A549 treated with AZD2906 at 1 μM for 4 hours (cell line): ENCODE measurements at places on chromosomes 7 and 10. TPM values are rescaled to one million over a fixed set of nuclear protein-coding genes. Genes with fewer than 3 reads are reported as not detected.

ACBD7 gene
- total RNA-seq, result 1.0 to 1.4 TPM (median 1.2 TPM) in 5 replicates

INHBA gene
- 0.23 to 0.66 TPM (median 0.41 TPM) in 5 replicates for total RNA-seq

GNAT3 gene
- not detected in 5 replicates for total RNA-seq

ADAP1 gene
- total RNA-seq, result 3.2 to 4.2 TPM (median 4.0 TPM) in 5 replicates

HKDC1 gene
- total RNA-seq, result 8.0 to 11.7 TPM (median 9.0 TPM) in 5 replicates

NEUROG3 gene
- total RNA-seq, result not detected in 5 replicates

HHEX gene
- 12.8 to 14.7 TPM (median 13.9 TPM) in 5 replicates for total RNA-seq

MMRN2 gene
- total RNA-seq, result 0.40 to 1.4 TPM (median 0.93 TPM) in 5 replicates

KCNIP2 gene
- total RNA-seq, result 0.35 to 0.60 TPM (median 0.47 TPM) in 5 replicates

UCMA gene
- not detected in 5 replicates for total RNA-seq

IMMP2L gene
- total RNA-seq, result 16.0 to 19.5 TPM (median 18.8 TPM) in 5 replicates

ZNF777 gene
- 17.6 to 22.5 TPM (median 21.0 TPM) in 5 replicates for total RNA-seq

DCLRE1C gene
- total RNA-seq, result 4.7 to 7.0 TPM (median 5.1 TPM) in 5 replicates

PRLHR gene
- total RNA-seq, result not detected in 5 replicates

GIMAP2 gene
- not detected in 5 replicates for total RNA-seq

SKIDA1 gene
- 0.76 to 1.1 TPM (median 0.96 TPM) in 5 replicates for total RNA-seq

GTPBP10 gene
- 25.1 to 29.7 TPM (median 27.3 TPM) in 5 replicates for total RNA-seq

MLXIPL gene
- 0.60 to 1.3 TPM (median 1.1 TPM) in 5 replicates for total RNA-seq

MYOZ1 gene
- total RNA-seq, result 0.06 TPM in 1 of 5 replicates, not detected in the others
